Urothelium cell line (cell line): ENCODE measurements at places on chromosomes 5 and 9.

- no peak for DNase-seq
Measured at GRCh38 chr9:108297073-108297472, 558.7 kb downstream of the ACTL7B start.

DNA sequence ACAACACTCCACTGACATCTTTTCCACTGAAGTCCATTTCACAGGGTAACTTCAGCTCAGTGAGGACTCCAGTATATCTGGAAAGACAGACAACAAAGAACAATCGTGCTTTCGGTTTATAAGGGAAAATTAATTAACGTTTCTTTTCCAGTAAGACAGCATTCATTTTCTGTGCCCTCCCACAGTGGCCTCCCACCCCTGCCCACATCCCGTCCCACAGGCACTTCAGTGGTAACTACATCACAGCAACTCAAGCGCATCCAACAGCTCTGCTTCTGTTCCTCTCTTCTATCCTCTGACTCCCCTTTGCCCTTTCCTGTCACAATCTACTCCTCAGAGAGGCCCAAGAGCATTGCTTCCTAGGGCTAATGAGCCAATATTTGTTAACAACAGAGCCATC is 40.3 kb downstream of the GLDC start:
- DNase-seq: no peak

DNA sequence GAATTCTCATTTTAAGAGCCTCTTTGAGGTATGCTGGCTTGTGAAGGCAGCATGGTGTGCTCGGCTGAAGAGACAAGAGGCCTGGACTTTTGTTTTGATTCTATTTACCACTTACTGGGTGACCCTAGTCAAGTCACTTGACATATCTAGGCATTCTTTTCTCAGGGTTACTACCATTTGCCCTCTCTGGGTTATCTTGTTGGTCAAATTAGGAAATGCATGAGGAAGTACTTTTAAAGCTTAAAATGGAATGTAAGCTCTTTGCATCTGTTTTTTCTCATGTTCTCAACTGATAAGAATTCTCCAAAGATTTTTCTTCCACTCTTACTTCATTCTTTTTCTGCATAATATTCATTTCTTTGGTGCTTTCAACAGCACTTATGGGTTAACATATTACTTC is 173.1 kb downstream of the PLK2 start:
- no peak for DNase-seq

GRCh38 chr9:35659340-35659739 is 1.2 kb downstream of the CCDC107 start:
- DNase-seq: no peak

- no peak for DNase-seq
Measured at GRCh38 chr5:116507941-116508655, 66.5 kb downstream of the SEMA6A start.

DNA sequence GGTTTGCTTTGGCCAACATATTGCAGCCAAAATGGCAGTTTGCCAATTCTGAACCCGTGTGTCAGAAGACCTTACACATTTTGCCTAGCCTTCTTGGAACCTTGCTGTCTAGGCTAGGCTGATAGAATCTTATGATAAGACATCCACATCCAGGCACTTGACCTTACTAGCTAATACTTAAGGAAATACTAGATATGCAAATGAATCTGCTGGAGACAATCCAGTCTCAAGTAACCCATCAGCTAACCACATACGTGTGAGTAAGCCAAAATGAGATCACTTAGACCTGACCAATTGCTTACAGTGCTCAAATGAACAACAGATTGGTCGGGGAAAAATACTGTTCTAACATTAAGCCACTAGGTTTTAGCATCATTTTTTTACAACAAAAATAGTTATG is 1504.6 kb upstream of the CDH9 start:
- peak; percentile 38 for DNase-seq

DNA sequence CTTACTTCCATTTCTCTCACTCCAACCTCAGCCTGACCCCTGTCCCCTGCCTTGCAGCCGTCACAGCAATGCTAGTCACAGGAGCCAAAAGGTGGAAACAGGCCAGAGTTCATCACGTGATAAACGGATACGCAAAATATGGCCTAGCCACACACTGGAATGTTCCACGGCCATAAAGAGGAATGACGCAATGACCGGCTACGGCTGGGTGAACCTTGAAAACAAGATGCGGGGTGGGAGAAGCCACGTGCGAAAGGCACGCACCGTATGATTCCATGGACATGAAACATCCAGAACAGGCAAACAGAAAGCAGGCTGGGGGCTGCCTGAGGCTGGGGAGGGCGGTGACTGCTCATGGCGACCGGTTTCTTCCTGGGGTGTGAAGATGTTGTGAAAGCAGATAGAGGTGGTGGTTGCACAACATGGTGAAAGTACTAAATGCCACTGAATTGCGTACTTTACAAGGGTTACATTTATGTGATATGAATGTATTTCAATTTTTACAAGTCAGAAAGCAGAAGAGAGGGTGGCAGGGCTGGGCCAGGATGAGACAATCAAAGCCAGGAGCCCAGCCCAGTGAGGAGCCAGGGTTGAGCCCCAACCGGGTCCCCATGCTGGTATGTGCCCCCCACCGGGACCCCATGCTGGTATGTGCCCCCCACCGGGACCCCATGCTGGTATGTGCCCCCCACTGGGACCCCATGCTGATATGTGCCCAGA is 117.8 kb upstream of the SARDH start:
- DNase-seq: no peak

DNA sequence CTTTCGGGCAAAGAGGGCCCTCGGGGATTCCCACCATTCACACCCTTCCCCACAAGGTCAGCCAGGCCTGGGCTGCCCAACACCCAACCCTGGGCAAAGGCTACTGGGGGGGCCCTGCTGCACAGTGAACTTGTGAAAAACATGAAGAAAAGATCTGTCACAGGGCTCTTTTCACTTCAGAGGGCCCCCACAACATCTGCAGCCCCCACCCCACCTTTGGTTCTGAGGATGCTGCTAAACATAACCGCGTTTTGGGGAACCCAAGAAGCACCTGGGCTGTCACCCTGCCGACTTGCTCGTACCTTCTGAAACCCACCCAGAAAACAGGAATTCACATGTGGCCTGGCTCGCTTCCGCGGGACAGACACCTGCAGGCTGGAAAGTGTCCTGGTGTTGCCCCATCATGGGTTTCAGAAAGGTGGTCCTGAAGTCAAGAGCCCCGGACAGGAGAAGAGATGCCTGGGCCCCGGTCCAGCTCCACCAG is 29.3 kb downstream of the B4GALT1 start:
- DNase-seq: no peak

DNA sequence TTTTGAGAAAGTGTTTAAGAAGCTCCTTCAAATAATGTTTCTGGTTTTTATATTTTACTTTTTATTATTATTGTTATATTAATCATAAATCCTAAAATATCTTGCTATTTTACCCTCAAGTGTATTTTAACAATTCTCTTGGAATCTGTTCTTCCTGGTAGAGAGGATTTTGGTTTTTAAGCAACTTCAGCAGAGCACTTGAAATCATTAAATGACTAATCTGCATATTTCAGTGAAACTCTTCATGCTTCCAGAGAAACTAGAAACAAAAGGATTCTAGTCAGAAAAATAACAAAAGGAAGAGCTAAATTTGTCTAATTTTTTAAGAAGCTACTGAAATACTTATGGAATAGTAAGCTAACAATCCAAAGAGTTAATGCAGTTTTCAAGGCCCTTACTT is 1057.3 kb downstream of the TLE1 start:
- no peak for DNase-seq

DNA sequence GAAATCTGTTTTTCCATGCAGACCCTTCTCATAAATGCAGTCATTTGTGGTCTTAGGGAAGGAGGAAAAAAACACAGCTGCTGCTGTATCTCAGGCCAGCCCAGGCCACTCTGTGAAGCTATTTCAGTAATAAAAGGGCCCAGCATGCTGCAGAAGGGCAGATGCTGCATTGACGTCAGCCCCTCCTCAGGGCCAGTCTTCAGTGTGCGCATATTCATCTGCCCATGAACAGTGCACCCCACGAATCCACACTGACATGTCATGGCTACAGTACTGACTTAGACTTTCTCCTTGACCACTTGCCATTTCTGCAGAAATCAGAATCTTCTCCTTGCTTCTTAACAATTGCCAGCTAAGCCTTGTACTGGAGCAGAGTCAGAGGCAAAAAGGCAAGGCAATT is 304.7 kb downstream of the GABRG2 start:
- DNase-seq: no peak

GRCh38 chr5:5497152-5497788 is 74.8 kb downstream of the ICE1 start:
- peak; percentile 74 for DNase-seq

- DNase-seq: no peak
Measured at GRCh38 chr5:32501071-32502002, 56.8 kb upstream of the ZFR start.

DNA sequence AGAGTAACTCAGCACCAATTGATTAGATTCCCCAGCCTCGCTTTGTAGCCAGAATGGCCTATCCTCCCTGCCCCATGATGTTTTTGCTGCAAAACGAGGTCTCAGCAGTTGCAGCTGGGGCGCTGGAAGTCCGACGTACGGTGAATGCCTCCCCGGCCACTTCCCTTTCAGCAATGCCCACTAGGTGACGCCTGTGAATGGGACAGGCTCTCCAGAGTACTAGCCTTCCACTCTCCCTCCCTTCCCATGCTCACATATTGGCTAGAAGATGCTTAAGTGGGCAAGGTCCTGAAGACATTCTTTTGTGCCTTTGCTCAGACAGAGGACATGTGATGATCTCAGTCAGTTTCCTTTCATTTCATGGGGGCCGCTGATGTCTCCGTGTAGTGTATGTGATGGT is 50.8 kb downstream of the DMRT2 start:
- peak; percentile 46 for DNase-seq

- no peak for DNase-seq
Measured at GRCh38 chr5:68408345-68408871, 192.9 kb downstream of the PIK3R1 start.

GRCh38 chr9:114107286-114108001 is 8.4 kb upstream of the KIF12 start:
- DNase-seq: no peak

DNA sequence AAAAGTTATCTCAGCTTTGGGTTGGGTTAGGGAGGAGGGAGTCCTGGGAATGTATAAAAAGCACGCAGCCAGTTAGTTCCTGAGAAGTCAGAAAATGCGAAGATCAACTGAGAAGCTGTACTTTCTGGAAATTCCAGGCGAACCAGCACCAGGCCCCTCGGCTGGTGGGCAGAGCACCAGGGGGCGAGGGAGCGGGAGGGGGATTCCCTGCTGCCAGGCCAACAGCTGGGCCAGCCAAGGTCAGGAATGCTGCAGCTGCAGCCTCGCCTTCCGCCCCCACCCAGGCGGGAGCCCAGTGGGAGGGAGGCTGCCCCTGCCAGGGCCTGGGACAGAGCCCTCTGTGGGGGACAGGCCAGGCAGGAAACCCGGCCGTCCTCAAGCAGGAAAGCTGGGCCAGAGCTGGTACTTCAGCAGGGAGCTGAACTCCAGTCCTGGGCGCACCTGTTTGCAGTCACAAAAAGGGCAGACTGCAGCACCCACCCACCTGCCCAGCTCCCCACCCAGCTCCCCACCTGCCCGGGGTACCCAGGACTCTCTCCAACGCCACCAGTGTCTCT is 35.5 kb downstream of the VAV2 start:
- DNase-seq: peak; percentile 22

DNA sequence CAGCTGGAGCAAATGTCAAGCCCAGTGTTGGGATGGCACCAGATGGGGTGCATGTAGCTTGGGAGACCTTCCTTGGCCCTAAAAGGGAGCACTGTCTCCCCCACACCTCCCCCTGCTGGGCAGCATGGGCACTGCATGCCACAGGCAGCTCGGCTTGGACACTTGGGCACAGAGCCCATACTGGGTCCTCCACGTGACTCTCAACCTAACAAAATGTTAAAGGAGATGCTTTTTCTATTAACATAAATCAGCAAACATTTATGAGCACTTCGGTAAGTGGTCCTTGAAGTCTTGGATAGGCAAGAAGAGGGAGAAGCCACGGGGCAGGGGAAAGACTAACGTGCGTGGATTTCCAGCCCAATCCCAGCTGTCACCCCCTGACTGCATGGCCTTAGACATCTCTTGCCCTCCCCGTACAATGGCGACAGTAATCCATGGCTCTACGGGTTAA is 23.9 kb upstream of the MAPK9 start:
- peak; percentile 64 for DNase-seq

DNA sequence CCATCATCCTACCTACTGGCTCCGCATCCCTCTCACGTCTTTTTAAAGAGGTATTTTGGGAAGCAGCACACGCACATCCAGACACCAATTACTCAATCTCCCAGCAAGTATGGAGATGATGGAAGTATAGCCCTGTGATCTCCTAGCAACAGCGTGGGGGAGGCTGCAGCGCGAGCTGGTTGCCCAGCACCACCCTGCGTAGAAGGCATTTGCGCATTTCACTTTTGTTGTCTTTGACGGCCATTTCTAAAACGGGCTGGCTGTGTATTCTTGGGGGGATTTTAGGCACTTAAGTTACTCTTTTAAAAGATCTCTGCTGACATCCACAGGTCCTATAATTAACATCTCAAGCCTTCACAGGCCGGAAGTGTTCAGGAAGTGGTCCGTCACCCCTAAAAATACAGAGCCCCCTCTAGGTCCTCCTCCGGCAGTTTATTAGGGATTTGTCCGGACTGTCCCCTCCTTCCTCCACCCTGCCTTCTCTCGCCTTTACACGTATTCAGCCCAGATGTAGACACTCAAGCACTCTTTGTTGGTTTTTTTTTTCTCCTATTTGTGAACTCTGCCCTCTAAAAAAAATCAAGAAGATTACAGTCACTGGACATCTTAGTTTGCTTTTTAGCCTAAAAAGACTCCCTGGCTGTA is 371.4 kb downstream of the NTRK2 start:
- DNase-seq: no peak

GRCh38 chr5:150146862-150147601 is 8.6 kb downstream of the PDGFRB start:
- no peak for DNase-seq

- DNase-seq: peak; percentile 1
Measured at GRCh38 chr5:93532370-93532769, 48.6 kb downstream of the NR2F1-AS1 start.

DNA sequence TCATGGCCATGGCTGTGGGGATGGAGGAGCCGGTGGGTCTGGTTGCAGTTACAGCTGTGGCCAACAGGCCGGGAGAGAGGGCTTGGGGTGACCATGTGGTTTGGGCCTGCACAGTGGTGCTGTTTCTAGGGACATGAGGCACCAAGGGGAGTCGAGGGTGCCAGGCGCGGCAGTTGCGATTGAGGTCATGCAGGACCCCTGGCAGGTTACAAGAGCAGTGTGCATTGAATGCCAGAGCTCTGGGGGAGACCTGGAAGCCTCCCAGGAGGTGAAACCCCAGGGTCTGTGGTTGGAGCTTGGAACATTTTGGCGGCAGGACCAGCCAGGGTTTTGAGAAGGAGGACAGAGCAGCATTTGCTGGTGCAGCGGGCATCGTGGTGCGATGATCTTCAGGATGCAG is 21.7 kb downstream of the RXRA start:
- DNase-seq: no peak

- DNase-seq: no peak
Measured at GRCh38 chr9:109789971-109790370, 10.0 kb downstream of the PALM2AKAP2 start.
